Head of caudate nucleus (tissue), 42 donors: ENCODE measurements at places on chromosomes 6 and 20.

DNA sequence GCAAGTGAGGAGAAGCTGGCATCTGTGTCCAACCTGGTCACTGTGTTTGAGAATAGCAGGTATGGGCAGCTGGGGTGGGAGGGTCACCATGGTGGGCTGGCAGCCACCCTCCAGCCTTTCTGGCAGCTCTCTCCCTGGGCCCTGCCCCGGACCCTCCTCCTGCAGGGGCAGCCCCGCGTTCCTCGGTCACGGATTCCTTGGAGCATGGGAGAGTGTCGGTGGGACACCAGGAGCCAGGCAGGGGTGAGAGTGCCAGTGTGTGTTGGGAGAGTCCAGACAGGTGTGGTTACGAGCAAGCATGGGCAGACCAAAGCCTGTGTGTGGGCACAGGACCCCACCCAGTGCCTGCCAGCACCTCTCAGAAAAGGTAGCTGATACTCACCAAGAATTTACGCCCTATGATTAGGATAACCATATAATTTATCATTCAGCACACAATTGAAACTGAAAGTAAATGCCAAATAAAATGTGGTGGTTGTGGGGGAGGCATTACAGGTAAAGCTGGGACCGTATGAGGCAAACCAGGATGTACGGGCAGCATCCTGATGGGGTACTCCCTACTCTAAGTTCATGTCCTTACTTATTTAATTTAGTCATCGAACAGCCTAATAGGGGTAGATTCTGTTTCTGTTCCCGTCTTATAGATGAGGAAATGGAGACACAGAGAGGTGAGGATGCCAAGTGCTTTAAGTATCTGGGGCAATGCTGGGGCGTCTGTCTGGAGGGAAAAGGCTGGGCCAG, 542 bp downstream of the FGD2 start:
- no peak for DNase-seq

- DNase-seq = no peak
These were observed 31.8 kb downstream of the PSMB9 start for GRCh38 chr6:32885698-32886286.

DNA sequence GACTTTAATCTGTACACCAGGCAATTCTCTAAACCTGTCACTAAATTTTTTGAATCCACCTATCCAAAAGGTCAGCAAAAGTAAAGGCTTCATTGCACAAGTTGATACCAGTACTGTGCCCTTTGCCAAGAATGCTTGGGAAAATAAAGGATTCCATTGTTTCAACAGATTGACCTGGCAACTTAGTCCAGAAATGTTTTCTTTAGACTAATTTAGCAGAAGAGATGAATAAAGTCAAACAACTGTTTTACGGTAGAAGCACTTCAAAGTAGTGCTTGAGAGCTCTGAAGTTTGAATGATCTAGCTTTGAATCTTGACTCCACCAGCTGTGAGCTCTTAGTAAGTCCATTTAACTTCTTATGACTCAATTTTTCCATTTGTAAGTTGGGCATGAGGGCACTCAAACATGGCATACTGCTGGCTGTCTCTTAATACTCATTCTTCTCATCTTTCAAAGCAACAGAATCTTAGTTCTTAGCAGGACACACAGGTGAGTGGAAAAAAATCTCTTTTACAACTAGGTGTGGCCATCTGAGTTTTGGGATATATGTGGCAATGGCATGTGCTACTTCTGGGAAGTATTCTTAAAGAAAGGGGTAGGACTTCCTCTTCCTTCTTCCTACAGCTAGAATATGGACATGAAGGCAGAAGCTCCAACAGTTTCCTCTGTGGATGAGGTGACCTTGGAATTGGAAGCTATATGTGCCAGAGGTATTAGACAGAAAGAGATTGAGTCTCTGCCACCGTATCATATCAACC, 55.9 kb upstream of the LOC128125822 start:
- DNase-seq = no peak

GRCh38 chr6:42190554-42191183, 4.1 kb downstream of the GUCA1B start:
- DNase-seq = no peak

- peak; percentile 43 for DNase-seq
These were observed 896 bp upstream of the RNASET2 start for GRCh38 chr6:166957087-166957804.

- DNase-seq = no peak
These were observed 67.6 kb downstream of the AFG1L start for GRCh38 chr6:108362455-108362854.

DNA sequence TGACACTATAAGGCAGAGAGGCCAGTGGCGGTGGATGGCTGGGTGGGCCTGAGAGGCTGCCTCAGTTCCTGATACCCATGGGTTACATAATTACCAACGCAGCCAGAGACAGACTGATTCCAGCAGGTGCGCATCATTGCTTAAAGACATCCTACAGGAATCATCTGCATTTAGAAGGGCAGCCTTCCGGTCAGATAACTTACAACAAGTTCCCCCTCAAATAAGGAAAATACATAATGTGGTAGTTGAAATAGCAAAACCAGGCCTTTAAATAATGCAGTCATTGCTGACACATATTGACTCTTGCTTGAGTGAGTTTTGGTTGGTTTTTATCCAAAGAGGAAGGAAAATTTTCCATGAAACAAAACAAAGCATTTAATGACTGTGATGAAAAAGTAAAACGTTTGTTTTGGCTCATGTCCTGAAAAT, 81.9 kb downstream of the SIM1 start:
- no peak for DNase-seq

GRCh38 chr6:118705544-118706491, 54.4 kb upstream of the CEP85L start:
- peak; percentile 5 for DNase-seq

DNA sequence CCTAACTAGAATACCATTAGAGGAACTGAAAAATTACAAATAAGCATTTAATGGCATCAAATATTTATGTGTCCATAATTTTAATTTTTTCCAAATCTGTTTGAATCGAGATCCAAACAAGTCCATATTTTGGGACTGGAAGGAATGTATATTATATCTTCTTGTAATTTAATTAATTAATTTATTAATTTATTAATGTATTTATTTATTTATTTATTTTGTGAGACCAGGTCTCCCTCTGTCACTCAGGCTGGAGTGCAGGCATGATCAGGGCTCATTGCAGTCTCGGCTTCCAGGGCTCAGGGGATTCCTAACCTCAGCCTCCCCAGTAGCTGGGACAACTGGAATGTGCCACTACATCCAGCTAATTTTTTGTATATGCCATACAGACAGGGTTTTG, 453.6 kb downstream of the PRKN start:
- DNase-seq = no peak

GRCh38 chr6:6105472-6106036, 98.8 kb upstream of the NRN1 start:
- DNase-seq = no peak

- no peak for DNase-seq
These were observed 170.6 kb upstream of the EYA4 start for GRCh38 chr6:133070410-133071043.

GRCh38 chr20:4722993-4723392, 1.3 kb downstream of the PRND start:
- DNase-seq = no peak

GRCh38 chr6:79949233-79949632, 1.9 kb upstream of the ELOVL4 start:
- no peak for DNase-seq
